Renal cortex interstitium (tissue), 15 donors: ENCODE measurements at places on chromosomes 13 and 19. TPM values are rescaled to one million over a fixed set of nuclear protein-coding genes. Genes with fewer than 3 reads are reported as not detected.

Gene MISP3
- polyA plus RNA-seq, result 8.4 TPM

Gene APOC4
- not detected for polyA plus RNA-seq

Gene UBE2M
- 107 TPM for polyA plus RNA-seq

Gene WDR88
- 1.3 TPM for polyA plus RNA-seq
